RPMI7951 (cell line): ENCODE measurements at places on chromosomes 3 and 15. TPM values are rescaled to one million over a fixed set of nuclear protein-coding genes. Genes with fewer than 3 reads are reported as not detected.

- DNase-seq, result no peak
These were observed 66.9 kb downstream of the CMTM8 start for GRCh38 chr3:32305361-32305876.

- DNase-seq, result peak; percentile 48
These were observed 85.6 kb upstream of the ACP3 start for GRCh38 chr3:132231633-132232032.

GRCh38 chr15:83276661-83277060, 7.8 kb downstream of the BNC1 start:
- peak; percentile 58 for DNase-seq

DNA sequence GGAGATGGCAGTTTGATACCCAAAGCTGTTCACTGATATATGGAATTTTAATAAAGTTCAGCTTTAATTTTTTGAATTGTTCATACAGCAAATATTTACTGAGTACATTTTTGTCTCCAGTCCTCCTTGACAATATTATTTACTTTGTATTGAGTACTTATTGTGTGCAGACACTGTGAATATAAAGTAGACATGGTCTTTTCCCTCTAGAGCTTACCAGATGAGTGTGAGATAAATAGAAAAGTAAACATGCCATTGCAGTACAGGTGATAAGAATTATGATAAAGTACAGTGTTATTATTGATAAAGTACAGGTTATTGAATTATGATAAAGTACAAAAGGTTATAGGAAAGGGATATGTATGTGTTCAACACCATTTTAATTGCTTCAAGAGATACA, 2.1 kb downstream of the UBA5 start:
- DNase-seq, result no peak

GRCh38 chr3:24318677-24319287, 175.9 kb downstream of the THRB start:
- DNase-seq, result peak; percentile 69

GRCh38 chr3:50333744-50334328, 5.8 kb upstream of the TUSC2 start:
- peak; percentile 28 for DNase-seq

DNA sequence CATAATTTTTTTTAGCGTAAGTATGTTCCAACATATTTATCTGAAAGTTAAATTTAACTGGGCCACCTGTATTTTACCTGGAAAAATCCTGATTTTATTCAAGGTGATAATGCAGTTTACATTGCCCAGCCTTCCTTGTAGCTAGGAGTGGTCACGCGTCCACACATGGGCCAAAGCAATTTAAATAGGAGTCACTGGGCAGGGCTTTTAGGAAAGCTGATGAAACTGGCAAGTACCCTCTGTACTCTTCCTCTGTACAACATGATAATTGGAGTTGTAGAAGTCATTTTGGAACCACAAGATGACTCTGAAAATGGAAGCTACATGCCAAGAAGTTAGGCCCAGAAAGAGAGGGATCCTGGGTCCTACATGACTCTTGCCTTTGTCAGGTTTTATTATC, 9.5 kb downstream of the BTD start:
- no peak for DNase-seq

GRCh38 chr15:63054281-63054683, 11.7 kb downstream of the TPM1 start:
- peak; percentile 47 for DNase-seq

DNA sequence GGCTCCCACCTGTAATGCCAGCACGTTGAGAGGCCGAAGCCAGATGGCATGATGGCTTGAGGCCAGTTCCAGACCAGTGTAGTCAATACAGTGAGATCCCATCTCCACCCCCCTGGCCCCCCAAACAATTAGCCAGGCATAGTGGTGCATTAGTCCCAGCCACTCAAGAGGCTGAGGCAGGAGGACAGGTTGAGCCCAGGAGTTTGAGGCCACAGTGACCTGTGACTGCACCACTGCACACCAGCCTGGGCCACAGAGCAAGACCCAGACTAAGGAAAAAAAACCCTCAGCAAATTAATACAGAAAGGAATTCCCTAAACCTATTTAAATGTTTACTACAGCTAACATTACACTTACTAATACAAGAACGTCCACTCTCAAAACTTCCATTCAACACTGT, 424.6 kb downstream of the SHQ1 start:
- DNase-seq, result no peak

DNA sequence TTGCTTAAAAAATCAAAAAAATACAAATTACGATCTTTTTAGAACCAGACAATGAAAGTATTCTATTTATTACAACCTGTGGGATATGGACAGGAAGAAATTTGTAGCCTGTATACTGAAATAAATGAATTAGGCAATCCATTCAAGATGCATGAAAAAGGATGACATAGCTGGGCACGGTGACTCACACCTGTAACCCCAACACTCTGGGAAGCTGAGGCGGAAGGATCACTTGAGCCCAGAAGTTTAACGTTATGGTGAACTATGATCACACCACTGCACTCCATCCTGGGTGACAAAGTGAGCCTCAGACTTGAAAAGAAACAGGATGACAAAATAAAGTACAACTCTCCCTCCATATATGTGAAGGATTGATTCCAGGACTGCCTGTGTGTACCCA, 74.1 kb downstream of the MSL2 start:
- peak; percentile 27 for DNase-seq

- peak; percentile 35 for DNase-seq
These were observed 1.1 kb downstream of the RBSN start for GRCh38 chr3:15097891-15098290.

- no peak for DNase-seq
These were observed 18.0 kb downstream of the TNFAIP8L3 start for GRCh38 chr15:51076524-51077220.

DNA sequence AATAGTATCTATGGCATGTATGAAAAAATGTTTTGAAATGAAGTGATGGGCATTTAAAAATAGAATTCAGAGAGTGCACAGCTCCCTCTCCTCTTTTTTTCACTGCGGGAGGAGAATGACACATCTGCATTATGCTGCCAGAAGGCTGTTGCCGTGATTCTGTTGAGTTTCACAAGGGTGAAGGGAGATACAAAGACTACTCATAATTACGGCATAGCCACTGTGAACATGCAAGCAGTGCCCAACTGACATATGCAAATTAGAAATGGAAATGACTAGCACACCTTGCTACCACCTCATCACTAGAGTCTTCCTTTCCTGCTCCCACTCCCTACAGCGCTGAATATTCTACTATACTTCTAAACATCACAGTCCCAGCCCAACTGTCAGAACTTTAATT, 20.1 kb downstream of the IFT57 start:
- DNase-seq, result no peak

GRCh38 chr15:69535101-69535638, 82.6 kb downstream of the RPLP1 start:
- DNase-seq, result peak; percentile 81

DNA sequence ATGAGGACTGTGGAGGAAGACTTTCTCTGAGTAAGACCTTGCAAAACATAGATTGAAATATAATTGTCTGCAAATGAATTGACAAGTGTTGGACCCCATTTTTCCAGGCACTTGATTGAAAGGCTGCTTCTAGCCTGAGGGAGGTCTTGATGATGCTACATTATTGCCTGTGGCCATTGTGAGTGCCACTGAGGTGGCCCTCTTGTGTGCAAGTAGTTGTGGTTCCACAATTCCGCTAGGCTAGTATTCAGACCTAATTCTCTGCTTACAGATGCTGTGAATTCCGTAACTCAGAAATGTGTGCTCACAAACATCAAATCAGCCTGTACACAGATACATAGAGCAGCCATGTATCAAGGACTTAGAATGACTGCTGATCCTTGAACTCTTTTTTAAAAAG, 34.7 kb downstream of the FNDC3B start:
- no peak for DNase-seq

- peak; percentile 82 for DNase-seq
These were observed 3.2 kb downstream of the LRRFIP2 start for GRCh38 chr3:37171144-37171543.

DNA sequence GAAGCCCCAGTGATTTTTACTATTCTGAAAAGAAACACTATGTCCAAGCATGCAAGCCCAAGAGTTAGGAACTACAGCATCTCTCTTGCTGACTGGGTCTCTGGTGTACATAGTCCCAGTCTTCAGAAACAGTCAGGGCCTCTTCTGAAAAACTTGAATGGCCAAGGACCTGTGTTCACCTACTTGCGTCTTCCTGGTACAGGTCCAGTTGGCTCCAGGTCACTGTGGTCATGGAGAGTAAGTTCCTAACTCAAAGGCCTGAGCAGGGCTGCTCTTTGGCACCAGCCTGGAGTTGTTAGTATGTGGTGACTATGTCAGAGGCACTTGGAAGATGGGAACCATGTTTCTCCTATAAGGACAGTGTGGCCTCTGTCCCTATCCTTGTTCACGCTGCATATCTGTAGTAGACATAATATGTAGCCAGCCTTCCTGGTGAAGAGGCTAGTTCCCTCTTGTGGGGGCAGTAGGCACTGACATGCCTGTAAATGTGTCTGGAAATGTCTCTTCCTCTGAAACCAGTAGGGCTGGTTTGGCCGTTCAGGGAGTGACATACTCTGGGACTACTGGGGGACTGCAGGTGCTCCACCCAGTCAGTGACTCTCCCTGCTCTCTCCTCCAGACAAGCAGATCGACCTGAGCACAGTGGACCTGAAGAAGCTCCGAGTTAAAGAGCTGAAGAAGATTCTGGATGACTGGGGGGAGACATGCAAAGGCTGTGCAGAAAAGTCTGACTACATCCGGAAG, 2.6 kb upstream of the RBM15B start:
- DNase-seq, result peak; percentile 21

DNA sequence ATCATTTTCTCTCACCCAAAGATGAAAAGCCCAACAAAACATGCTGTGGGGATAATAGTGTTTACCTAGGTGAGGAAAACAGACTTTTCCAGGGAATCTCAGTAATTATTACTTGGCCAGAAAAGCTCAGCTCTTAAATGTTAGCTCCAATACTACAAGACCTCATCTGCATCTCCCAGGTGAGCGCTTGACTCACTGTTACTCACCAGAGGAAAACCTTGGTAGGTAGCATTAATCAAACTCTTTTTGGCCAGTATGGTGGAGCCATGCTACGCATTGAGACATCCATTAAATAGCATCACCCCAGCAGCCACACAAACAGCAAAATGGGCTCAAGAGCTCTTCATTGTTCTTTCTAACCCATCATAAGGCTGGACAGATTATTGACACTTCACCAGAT, 99.0 kb downstream of the TIGIT start:
- no peak for DNase-seq

DNA sequence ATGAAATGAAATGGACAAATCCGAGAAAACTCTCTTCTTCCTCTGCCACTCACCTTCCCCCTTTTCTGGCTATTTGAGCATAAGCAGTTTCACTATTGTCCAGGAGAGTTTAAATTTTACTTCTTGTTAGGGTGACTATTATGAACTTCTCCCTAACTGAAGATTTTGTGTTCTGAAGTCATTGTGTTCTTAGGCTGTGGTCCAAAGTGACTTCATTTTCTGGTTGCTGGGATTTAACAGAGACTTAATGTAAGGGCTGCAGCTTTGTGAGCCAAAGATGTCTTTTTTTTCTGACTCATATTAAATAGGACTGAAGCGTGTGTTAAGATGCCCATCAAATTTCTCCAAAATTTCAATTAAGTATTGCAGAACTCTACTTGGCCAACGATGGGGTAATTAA, 46.5 kb upstream of the FSTL1 start:
- DNase-seq, result peak; percentile 92

DNA sequence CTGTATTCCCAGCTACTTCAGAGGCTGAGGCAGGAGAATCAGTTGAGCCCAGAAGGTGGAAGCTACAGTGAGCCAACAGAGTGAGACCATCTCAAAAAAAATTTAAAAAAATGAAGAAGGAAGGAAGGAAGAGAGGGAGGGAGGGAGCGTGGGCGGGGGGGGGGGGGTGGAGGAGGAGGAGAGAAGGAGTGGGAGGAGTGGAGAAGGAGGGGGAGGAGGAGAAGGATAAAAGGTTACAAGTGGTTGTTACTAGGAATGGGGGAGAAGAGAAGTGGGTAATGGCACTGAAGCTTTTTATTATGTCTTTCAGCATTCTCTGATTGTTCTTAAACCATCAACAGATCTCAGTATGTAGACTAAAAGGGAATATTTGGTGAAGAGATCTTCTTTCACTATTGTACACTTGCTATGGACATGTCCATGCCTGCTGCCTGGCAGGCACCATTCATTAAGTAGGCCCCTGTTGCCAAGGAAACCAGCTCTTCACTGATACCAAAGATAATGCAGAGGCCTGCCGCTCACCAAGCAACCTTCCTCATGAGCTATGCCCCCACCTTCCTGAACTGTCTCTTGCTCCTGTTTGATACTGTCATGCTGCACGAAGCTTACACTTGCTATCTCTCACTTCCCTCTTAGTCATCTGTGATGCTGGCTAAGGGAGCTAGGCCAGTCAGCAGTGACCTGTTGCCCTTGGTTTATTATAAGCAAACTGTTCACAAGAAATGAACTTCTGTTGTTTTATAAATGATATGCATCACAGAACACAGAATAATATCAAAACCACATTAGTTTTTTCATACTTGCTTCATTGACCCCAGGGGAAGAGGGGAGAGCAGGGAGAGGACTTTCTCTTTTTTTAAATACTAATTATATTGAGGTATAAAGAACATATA, 23.1 kb downstream of the EPM2AIP1 start:
- DNase-seq, result peak; percentile 58

DNA sequence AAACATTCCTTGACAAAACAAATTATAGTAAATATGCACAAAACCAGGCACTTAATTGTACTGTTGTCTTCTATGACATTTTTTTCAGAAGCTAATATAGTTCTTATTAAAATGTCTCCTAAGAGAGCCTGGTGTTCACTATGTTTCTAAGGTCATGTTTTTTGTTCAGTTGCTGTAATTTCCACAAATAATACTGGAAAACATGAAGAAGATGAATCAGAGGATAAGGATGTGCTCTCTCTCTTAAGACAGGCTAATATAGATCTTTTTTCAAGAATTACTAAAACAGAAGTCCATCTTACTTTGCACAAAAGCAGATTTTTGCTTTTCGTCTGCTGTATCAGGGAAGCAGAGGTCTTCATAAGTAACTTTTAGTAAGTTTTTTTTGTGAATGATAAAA, 823.0 kb upstream of the NECTIN3 start:
- no peak for DNase-seq

- no peak for DNase-seq
These were observed 12.7 kb downstream of the CSPG5 start for GRCh38 chr3:47565734-47566550.

- DNase-seq, result no peak
These were observed 53.7 kb downstream of the NKIRAS1 start for GRCh38 chr3:23863060-23863459.

GRCh38 chr3:5190147-5190791, 2.8 kb downstream of the EDEM1 start:
- no peak for DNase-seq

The SYNM gene
- 6.6 and 7.3 TPM in 2 replicates for total RNA-seq

The ITPKA gene
- 9.2 and 13.2 TPM in 2 replicates for total RNA-seq

The MESP2 gene
- total RNA-seq, result 1.8 and 2.6 TPM in 2 replicates

The ST3GAL6 gene
- total RNA-seq, result 8.6 and 10.5 TPM in 2 replicates

The SLC9A9 gene
- 0.84 and 3.6 TPM in 2 replicates for total RNA-seq

The CACNA2D3 gene
- total RNA-seq, result 11.2 and 11.7 TPM in 2 replicates

The FOXL2NB gene
- under 0.01 TPM in 1 of 2 replicates, not detected in the other for total RNA-seq

The GABRR3 gene
- total RNA-seq, result not detected in 2 replicates
